Endothelial cell (in vitro differentiated cells): ENCODE measurements at places on chromosomes 11 and 22.

DNA sequence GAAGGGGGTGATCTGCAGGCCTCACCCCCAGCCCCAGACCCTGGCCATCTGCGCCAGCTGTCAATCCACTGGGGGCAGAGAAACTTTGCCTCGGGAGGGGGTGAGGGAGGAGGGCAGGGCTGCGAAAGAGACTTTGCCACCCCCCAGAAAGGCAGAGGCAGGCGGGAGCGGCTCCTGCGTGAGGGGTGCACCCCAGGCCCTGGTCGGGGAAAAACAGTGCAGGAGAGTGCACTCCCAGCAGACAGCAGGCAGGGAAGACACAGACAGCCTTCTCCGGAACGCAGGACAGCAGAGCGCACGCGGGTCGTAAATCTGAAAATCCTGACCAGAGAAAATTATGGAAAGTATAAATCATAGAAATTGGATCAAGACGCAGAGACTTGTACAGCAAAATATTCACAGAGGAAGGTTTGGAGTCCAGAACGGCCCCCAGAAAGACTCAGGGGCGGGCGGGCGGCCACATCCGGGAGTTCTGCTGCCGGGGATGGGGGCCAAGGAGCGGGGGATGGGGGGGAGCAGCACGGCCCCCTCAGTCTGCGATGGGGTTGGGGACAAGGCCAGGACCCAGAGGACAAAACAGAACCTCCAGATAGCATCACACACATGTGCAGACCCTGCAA, 8.0 kb upstream of the MRPL23 start:
- DNase-seq: peak; percentile 3

GRCh38 chr22:22948651-22949571, 61.3 kb downstream of the IGLL5 start:
- no peak for DNase-seq

GRCh38 chr22:19638282-19639015, 75.9 kb upstream of the SEPTIN5 start:
- no peak for DNase-seq

GRCh38 chr11:71304491-71304890, 52.1 kb upstream of the SHANK2 start:
- DNase-seq: no peak

DNA sequence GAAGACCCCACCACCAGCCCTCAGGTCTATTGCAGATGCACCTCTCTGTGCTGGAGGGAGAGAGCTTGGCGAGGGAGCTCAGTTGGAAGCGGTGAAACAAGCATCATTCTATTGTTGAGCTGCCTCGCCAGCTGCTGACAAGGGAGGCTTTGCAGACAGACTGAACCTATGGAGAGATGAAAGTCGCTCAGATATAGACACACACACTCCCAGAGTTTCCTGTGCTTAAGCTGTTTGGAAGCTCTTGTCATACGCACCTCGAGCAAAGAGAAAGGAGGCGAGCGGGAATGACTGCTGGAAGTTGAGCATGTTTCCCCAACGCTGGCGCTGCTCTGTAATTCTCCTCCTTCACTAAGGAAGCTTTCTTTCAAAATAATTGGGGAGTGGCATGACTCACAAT, 126.1 kb downstream of the TRIM29 start:
- DNase-seq: no peak

- no peak for DNase-seq
Observed at GRCh38 chr11:131499199-131499598, 128.8 kb downstream of the NTM start.

GRCh38 chr22:41908411-41909309, 6.2 kb downstream of the SHISA8 start:
- peak; percentile 15 for DNase-seq

DNA sequence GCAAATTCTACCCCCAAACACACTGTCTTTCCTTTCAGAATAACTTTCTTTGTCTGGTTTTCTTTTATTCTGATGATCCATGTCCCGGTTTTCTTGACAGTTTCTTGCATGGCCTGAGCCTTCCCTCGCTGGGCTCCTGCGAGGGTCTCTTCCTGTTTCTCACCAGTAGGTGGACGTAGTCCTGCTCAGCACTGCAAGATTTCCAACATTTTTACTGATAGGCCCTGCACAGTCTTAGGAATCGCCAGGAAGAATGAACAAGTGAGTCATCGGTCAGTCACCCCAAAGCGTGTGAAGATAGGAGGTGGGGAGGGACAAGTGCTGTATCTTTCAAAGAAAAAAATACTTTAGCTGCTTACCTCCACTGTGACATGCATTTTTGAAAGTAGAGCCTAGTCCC, 16.9 kb upstream of the KIRREL3 start:
- peak; percentile 45 for DNase-seq

GRCh38 chr11:130876100-130876499, 40.2 kb downstream of the SNX19 start:
- DNase-seq: no peak

DNA sequence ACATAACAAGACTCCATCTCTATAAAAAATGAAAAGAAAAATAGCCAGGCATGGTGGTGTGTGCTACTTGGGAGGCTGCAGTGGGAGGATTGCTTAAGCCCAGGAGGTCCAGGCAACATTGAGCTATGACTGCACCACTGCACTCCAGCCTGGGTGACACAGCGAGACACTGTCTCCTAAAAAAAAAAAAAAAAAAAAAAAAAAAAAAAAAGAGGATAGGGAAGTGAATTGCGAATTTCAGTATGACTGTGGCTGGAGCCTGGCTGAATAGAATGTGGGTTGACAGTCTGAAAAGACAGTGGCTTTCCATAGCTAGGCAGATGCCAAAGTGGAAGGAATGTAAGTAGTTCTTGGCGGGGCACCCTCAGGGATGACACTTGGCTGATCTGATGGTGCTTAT, 6.4 kb upstream of the LDHAL6A start:
- DNase-seq: no peak

DNA sequence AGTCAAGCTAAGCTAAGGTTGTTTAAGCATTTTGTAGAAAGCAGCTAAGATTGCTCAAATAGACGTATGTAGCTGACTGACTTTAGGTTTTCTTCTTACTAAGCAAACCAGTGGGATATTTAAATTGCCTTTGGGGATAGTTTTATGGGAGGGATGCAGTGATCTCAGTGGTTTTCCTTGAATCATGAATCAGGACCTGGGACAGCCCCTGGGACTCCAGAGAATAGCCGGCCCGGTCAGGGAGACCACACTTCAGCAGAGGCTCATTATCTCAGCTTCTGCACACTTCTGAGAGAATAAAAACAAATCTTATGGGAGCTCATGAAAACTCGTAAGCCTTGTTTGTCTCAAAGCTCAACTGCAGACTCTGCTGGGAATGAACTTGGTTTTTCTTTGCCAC, at the start of gene OR9I1:
Gene OR9I1 (minus strand): TSS at position 62 of the 400 bp plus-strand sequence. CDS start 6,086 bp downstream, outside the sequence.
- no peak for DNase-seq

DNA sequence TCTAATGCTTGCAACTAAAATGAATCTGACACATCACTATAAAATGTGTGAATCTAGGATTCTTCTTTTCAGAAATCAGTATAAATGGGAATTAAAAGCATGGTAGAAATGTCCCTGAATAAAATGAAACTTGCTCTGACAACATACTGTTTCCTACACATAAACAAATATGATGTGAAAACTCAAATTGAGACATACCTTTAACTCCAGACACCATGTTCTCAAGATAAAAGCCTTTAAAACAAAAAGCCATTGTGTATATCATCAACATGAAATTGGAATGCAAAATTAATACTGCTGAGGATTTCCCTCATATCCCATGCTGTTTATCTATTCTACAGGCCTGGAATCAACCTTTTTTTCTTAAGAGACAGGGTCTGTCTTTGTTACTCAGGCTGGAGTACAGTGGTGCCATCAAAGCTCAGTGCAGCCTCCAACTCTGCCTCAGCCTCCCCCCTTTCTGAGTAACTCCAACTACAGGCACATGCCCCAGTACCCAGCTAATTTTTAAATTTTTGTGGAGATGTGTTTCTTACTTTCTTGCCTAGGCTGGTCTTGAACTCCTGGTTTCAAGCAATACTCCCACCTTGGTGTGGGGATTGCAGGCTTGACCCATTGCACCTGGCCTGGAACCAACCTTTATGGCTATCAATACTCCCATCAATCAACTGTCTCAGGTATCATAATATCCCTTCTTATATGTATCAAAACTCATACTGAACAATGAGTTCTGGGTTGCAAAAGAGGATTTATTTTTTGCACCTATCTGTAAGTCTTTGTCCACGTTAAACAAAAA, 6.7 kb downstream of the TAF1D start:
- no peak for DNase-seq

GRCh38 chr22:39439170-39439569, 17.6 kb upstream of the MGAT3 start:
- DNase-seq: no peak

- DNase-seq: peak; percentile 92
Observed at GRCh38 chr11:133064152-133064877, 468.0 kb downstream of the OPCML start.

- DNase-seq: no peak
Observed at GRCh38 chr11:27263046-27263445, 100.0 kb downstream of the CCDC34 start.

DNA sequence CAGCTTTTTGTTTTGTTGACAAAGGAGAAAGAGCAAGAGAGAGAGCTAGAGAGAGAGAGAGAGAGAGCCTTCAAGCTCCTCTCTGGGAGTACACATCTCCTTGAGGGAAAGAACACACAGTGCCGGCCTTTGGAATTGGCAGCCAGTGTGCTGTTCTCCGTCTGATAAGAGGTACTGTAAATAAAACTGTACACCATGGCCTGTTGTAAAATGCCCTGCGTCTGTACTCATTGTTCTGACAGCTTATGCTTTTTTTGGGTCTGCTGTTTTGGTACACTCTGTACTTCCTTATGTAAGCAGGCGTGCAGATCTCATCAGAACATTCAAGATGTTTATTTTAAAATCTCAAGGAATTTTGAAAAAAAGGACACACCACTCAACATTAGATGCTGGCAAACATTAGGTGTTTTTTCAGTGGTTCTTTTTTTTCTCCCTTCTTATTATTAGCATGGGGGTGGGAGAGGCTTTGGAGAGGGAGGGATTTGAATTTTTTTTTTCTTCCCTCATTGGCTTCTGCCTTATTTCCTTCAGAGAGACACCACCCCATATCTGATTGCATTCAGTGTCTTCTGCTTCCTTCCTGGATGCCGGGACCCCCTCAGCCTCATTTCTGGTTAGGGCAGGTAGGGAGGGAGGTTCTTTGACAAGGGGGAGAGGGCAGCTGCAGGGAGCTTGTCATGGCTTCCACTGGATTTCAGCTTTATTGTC, 116.8 kb upstream of the NNMT start:
- no peak for DNase-seq

- no peak for DNase-seq
Observed at GRCh38 chr11:64056213-64056785, 20.6 kb downstream of the FLRT1 start.

GRCh38 chr22:19832476-19833108, 22.1 kb downstream of the GNB1L start:
- no peak for DNase-seq

DNA sequence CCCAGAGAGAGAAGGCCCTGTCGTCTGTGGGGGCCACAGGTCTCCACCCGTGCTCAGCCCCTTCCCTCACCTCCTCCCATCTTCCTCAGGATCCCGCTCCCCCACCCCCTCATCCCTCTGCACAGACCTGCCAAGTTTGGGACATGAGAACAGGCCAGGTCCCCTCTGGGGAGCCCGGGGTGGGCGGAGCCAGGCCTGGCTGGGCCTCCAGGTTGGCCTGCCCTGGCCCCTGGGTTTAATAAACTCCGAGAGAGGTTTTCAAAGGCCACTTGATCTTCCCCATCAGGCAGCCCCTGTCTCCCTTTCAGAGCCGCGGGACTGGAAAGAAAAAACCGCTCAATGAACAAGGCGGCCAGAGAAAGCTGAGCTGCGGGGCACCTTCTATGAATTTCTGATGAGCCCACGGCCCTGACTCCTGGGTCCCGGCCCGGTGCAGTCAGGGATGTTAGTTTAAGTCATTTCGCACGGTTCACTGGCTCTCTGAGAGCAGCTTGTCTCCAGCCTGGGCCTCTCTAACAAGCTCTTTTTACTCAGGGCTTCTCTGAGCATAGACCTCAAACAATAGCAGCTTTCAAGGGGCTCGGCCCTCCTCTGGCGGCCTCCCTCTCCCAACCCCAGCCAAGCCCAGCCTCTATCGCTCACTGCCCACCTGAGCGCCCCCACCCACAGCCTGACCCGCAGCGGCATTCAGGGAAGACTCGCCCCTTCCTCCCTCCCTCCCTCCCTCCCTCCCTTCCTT, 64.8 kb downstream of the RPUSD4 start:
- no peak for DNase-seq

DNA sequence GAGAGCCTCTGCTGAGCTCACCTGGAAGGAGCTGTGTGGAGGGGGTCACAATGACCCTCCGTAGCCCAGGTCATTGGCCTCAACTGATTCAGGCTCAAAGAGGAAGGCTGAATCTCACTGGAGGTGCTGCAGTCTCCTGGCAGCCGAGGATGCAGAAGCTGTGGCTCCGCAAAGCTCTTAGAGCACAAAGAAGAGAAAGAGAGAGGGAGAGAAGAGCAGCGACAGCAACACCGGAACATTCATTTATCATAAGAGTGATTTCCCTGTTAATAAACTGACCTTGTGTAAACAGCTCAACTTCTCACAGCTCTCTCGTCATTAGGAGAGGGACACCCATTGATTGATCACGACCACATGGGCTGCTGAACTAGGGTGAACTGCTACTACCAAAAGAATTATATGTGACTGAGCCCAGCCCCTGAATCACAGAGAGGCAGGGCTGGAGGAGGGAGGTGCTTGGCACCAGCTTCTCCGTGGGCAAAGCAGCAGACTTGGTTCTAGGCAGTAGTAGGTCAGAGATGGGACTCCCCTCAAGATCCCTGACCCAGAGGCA, 281.7 kb downstream of the NXPE2 start:
- DNase-seq: no peak

GRCh38 chr11:45181889-45182550, 35.6 kb downstream of the PRDM11 start:
- DNase-seq: no peak

DNA sequence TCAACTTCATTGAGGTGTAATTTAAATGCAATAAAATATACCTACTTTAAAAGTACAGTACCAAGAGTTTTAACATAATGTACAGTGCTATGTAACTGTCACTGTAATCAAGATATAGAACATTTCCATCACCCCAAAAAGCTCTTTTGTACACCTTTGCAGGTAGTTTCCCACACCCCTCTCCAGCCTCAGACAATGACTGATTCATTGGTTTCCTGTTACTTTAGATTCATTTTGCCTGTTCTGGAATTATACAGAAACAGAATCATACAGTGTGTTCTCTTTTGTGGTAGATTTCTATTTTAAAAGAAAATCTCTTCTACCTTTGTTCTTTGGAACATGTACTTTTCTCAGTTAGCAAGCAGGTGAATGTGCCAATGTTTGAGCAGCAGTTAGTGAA, 38.2 kb downstream of the SHISA8 start:
- no peak for DNase-seq

- DNase-seq: no peak
Observed at GRCh38 chr22:39877079-39877845, 16.3 kb downstream of the ENTHD1 start.

DNA sequence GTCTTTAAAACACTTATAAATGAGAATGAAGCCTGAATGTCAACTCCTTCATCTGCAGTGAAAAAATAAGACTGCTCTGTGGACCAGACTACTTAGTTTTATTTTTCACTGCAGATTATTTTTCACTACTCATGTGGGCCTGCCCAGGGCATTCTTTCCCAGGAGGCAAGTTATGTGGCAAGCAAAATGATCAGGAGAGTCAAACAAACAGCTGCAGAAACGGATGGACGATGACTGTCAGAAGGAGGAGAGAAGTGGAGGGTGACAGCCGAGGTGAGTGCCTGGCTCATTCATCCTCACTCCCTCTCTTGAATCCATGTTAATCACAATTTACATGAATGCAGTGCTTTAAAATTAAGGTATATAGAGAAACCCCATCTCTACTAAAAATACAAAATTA, 5.8 kb upstream of the LRP5 start:
- no peak for DNase-seq
